Stimulated activated CD4-positive, alpha-beta T cell treated with anti-CD3 and anti-CD28 coated beads, Interleukin-12 subunit alpha, Interleukin-12 subunit beta, amount 100 ng/mL, for 48 hours (primary cell): ENCODE measurements at places on chromosomes 16 and 17.

DNA sequence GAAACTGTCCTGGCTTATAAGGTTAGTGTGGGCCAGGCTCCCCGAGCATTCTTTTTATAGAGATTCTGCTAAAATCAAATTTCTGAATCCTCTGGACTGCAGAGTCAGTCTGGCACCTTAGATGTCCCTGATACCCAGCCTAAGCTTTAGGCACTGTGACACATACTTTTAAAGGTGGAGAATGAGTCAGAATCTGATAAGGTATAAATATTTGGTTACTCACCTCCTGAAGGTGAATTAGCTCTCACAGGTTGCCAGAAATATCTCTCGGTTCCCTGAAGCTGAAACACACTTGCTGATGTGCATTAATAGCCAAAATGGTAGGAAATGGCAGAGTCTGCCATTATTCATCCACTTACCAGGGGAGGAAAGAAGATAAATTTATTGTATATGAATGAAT is 446.9 kb downstream of the UTP18 start:
- no peak for DNase-seq

GRCh38 chr16:12341423-12341822 is 364.9 kb downstream of the SNX29 start:
- no peak for DNase-seq

DNA sequence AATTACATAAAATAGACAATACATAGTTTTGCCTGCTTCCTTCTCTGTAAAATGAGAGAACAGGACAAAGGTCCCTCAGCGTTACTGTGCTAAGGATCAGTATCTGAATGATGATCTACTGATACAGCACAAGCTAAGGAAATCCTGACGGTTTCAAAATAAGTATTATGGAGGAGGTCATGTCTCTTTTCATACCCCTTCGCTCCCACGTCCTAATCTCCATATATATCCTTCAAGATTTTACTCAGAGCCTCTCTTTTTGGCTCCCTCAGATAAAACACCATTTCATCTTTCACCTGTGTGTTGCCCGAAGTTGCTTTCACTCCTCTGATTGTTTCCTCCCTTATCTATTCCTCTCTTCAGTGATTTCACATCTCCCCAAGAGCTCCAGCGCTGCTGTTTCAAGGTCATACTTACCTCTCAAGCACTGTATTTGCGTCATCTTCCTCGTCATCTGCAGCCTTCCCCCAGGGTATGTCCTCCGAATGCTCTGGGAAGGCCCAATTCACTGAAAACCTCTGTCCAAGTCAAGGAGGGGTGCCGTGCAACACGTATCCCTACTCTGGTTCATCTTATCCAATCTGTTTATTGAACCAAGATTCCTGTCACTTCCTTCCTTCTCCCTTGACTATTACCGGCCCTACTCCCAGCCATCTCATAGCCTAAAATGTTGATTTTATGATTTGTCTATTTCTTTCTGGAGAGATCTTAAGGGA is 1.2 kb upstream of the BLTP2 start:
- DNase-seq: no peak

DNA sequence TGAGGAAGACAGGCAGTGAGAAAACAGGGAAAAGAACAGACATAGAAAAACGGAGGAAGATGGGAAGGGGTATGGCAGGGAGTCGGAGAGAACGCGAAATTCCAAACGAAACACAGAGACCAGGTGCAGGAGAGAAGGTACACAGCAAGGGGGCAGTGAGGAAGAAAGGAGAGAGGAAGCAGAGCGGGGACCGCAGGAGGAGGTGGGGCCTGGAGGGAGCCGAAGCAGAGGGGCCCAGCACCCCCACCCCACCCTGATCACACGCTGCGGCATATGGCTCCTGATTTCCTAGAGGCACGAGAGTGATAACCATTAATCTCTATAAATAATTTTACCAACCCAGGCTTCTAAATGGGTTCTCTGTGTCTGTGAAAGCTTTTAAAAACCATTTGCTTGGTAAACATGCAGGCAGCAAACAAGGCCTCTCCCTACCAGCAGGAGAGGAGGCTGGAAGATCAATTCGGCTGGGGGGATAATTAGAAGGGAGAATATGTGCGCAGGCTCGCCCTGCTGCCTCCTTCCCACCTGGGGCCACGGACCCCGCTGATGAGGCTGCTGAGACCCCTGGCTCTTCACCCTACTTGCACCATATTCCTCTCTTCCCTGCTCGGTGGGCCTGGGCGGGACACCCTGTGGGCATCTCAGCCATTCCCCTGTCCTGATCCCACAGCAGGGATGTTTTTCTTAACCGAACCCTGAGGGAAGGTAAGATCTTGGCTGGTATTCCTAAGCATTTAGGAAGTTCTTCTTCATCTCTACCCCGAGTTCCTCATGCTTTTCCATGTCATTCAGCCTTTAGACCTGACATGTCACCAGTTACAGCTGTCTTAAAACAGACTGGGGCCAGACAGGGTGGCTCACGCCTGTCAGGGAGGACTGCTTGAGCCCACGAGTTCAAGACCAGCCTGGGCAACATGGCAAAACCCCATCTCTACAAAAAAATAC is 86.7 kb downstream of the TMEM132E start:
- DNase-seq: no peak

DNA sequence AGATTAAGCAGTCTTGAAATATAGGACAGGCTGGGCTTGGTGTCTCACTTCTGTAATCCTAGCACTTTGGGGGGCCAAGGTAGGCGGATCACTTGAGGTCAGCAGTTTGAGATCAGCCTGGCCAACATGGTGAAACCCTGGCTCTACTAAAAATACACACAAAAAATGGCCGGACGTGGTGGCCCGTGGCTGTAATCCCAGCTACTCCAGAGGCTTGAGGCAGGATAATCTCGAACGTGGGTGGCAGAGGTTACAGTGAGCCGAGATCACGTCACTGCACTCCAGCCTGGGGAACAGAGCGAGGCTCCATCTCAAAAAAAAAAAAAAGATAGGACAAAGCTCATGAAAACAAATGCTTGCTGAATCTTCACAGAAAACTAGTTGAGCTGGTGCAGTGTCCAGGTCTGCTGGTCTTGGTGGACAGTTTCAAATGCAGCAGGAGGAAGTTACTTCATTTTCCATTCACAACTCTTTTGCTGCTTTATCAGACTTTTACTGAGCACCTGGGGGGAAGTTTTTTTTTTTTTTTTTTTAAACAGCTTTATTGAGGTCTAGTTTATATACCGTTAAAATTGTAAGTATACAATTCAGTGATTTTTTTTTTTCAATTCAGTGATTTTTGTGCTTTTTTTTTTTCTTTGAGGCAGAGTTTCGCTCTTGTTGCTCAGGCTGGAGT is 45.2 kb downstream of the SNX29 start:
- no peak for DNase-seq

GRCh38 chr17:48026502-48027321 is 10.9 kb downstream of the COPZ2 start:
- peak; percentile 70 for DNase-seq

DNA sequence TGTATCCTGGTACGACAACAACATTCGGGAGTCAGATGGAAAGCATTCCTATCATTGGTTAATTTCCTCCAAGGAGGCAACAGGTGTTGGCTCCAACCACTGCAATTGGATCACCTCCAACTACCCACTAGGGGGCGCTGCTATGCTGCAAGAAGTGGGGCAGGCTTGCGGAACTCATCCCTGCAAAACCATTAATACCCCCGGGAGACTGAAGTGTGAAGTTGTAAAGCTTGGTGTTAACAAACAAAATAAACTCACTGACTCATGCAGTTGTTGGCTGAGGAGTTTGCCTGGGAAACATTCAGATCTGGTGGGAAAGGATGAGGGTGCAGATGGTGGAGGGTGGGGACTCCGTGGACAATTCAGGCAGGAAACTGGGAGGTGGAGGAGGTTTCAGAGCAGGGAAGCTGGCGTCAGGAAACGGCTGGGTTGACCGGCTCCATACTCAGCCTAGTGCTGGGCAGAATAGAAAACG is 84.9 kb downstream of the HS3ST2 start:
- DNase-seq: peak; percentile 46

- DNase-seq: no peak
These were observed 21.9 kb downstream of the STAT5A start for GRCh38 chr17:42309986-42310786.

- no peak for DNase-seq
These were observed 111.3 kb upstream of the NOL11 start for GRCh38 chr17:67606471-67606870.

DNA sequence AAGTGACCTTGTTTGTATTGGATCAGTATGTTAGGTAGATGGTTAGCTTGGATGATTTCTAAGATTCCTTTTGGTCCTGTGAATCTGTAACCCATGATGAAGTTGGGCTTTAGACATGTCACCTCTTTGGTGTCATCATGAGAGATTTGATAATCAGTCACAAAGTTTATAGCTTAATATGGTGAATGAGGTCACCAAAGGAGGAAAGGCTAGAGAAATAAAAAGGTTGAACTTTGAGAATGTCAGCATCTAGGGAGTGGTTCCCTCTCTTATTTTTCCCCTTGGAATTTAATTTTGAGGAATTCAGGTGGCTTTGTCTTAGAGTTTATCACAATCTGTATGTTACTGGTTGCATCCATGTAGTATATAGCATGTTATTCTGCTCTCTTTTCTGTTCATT is 45.3 kb downstream of the NLK start:
- DNase-seq: no peak

- DNase-seq: no peak
These were observed 12.0 kb downstream of the ACSF3 start for GRCh38 chr16:89105599-89106151.

DNA sequence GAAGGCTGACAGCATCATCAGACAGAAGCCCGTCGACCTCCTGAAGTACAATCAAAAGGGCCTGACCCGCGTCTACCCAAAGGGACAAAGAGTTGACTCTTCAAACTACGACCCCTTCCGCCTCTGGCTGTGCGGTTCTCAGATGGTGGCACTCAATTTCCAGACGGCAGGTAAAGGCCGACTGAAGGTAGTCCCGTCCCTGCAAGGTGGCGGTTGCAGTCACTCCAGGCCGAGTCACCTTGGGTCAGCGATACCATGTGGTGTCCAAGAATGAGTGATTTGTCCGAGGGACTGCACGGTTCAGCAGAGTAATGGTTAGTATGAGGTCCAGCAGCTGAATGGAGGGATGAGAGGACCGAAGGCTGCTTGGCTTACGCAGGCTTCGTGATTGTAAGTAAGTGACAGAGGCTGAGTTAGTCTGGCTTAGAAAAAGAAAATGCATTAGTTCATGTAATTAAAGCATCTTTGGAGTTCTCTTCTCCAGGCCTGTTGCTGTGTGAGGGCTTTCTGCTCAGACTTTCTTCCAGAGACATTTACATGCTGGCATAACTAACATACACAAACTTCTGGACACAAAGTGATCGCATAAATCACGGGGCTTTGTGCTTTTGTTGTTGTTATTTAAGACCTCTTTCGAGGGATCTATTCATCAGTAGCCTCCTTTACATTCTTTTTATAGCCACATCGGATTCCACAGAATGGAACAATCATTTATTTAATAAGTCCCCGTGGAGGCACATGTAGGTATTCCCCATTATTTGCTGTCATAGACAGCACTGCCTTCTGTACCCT is 74.9 kb downstream of the SDR42E1 start:
- no peak for DNase-seq

GRCh38 chr16:83542491-83542890 is 265.3 kb upstream of the HSBP1 start:
- DNase-seq: no peak

DNA sequence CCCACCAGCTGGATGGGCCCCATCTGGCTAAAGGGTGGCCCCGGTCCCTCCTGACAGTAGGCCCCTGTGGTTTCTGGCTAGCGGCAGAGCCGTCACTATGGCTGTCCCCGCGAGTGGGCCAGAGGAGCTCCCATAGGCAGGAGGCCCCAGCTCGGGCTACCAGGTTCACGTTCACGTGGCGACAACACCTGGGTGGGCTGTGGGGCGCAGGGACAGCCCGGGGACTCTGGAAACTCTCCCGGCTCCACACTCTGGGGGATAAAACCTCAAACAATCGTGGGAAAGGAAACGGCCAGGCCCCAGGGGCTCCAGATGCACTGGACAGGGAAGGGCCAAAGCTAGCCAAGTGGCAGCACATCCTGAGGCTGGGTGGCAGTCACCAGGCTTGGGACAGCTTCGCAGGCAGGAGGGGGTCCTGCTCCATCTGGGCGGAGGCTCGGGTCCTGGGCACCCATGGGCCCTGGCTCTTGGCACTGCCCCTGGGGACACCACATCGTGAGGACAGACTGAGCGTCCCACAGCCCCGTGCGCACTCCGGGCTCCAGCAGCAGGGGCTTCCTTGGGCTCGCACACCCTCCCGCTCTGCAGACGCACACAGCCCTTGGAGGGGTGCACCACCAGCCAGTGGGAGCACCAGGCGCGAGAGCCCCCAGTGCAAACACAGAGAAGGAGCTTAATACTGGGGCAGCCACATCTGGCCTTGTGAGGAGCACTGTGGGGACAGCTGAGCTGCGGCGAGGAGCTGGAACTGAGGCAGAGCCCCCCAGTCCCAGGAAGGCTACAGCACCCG is 4.4 kb downstream of the RNF166 start:
- no peak for DNase-seq

- peak; percentile 6 for DNase-seq
These were observed 122.3 kb downstream of the MRTFB start for GRCh38 chr16:14193316-14193871.

DNA sequence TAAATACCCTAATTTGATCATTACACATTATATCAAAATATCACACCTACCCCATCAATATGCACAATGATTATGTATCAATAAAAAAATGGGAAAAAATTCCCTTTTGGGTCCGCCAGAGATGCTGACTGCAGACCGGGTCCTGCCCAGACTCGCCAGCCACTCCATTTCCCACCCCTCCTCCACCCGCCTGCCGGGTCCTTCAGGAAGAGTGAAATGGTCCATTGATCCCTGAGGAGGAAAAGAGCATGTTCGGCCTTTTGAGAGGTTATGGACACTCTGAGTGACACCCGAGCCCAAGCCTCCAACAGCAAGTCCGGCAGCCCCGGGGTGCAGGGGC is 123.9 kb upstream of the ZFHX3 start:
- no peak for DNase-seq

- no peak for DNase-seq
These were observed 740.5 kb upstream of the EEF2KMT start for GRCh38 chr16:5838071-5838470.

- no peak for DNase-seq
These were observed 9.2 kb downstream of the TBC1D16 start for GRCh38 chr17:80026359-80027042.

GRCh38 chr17:1683459-1683858 is 1.2 kb downstream of the PRPF8 start:
- no peak for DNase-seq

DNA sequence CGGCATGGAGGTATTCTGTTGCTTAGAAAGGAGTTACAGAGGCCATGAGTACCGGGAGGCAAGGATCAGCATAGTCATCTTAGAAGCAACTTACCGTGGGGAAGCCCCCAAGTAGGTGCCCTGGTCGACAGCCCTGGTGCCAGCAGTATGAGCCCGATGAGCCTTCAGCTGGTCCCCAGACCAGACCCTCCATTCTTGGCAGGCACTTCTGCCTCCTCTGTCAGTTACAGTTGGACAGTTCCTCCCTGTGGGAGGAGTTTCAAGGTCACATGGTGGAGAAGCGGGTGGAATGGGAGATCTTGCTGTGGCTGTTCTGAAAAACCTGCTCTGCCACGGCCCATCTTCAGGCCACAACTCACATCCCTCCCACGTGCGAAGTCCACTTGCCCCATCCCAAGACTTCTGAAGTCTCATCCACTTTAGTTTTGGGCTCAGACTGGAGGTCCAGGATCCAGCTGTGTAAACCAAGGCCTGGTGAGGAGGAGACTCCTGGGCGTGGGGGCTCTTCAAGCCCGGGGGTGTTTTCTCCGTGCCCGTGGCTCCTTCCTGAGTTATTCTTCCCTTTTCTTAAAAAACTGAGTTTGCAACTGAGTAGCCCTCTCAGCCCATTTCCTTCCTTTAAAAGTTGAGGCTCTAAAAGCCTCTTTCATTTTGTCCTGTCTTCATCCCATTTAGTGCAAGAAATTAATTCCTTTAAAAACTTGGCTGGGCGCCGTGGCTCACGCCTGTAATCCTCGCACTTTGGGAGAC is 133.5 kb downstream of the SEC14L1 start:
- no peak for DNase-seq
